Tibial artery (tissue), 4 donors: ENCODE measurements at places on chromosomes 7 and 10.
A peak's percentile ranks its signal among the peaks of the same experiment; 100 is the strongest.

DNA sequence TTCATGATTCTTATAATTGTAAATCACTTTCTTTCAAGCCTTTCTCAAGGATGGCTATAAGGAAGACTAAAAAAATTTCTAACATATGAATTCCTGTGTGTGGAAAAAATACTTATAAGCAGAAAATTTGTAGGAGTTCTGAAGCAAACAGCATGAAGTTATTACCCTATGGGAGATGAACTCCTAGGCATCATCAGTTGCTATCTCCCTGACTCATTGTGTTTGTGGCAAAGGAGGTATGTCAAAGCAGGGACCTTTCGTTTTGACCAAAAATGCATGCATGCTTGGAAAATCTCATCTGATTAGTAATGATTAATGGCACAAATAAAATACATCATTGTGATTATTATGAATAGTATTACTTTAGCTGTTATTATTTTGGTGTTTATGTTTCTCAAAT lies 59.4 kb downstream of the CALCR start:
- H3K4me3 ChIP-seq: no peak overlapping the region
- H3K36me3 ChIP-seq: no peaks in the 10 kb centered on the region
- H3K27ac ChIP-seq: no peak overlapping the region
- no peaks in the 10 kb centered on the region for H3K27me3 ChIP-seq
- no peak for DNase-seq

DNA sequence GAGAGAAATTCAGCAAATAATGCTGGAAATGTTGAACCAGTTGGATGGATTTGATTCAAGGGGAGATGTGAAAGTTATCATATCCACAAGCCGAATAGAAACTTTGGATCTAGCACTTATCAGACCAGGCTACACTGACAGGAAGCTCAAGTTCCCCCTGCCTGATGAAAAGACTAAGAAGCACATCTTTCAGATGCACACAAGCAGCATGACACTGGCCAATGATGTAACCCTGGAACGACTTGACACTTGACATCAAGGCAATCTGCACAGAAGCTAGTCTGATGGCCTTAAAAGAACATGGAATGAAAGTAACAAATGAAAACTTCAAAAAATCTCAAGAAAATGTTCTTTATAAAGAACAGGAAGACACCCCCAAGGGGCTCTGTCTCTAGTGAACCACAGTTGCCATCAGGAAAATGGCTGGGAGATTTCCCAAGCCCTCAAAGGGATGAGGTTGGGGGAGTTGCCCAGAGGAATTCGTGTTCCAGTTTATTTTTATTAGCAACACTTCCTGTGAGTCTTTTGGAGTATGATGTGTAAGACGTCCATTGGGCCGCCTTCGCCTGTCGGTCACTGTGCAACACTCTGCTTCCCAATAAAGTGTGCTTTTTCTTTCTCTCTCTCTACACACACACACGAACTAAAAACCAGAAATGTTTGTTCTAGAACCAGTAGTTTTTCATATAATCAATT lies 200.0 kb downstream of the HIBADH start:
- no peak overlapping the region for H3K4me3 ChIP-seq
- DNase-seq: no peak
- H3K36me3 ChIP-seq: no peaks in the 10 kb centered on the region

DNA sequence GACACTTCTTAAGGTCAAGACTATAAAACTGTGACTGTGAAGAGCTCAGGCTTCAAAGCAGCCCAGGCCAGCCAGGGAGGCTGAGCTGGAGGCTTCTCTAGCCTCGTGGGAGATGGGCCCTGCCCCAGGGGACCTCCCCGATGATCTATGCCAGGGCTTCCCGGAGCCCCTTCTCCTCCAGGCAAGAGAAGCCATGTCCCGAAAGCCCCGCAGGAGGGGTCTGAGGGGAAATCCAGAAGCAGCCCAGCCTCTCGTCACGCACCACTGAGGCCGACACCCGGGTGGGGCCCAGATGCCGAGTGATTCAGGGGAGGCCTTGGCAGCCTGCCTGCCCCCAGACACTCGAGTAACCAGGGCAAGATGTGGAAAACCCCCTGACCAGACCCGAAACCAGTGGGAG lies 63.7 kb downstream of the PROSER2 start:
- H3K4me1 ChIP-seq: no peaks in the 10 kb centered on the region
- H3K27ac ChIP-seq: no peak overlapping the region
- no peaks in the 10 kb centered on the region for H3K27me3 ChIP-seq
- H3K36me3 ChIP-seq: no peaks in the 10 kb centered on the region
- DNase-seq: no peak
- no peak overlapping the region for H3K4me3 ChIP-seq

GRCh38 chr10:118563373-118563890 lies 32.0 kb downstream of the PRLHR start:
- H3K36me3 ChIP-seq: no peaks in the 10 kb centered on the region
- H3K27ac ChIP-seq: no peak overlapping the region
- H3K27me3 ChIP-seq: no peaks in the 10 kb centered on the region
- H3K4me1 ChIP-seq: no peaks in the 10 kb centered on the region

- H3K4me1 ChIP-seq: no peaks in the 10 kb centered on the region
- no peaks in the 10 kb centered on the region for H3K36me3 ChIP-seq
- peak; percentile 65 for DNase-seq
Observed at GRCh38 chr7:133053321-133053891, 28.5 kb downstream of the CHCHD3 start.
